IPS DF 19.7 (cell line): ENCODE measurements at places on chromosomes 1 and 21.

DNA sequence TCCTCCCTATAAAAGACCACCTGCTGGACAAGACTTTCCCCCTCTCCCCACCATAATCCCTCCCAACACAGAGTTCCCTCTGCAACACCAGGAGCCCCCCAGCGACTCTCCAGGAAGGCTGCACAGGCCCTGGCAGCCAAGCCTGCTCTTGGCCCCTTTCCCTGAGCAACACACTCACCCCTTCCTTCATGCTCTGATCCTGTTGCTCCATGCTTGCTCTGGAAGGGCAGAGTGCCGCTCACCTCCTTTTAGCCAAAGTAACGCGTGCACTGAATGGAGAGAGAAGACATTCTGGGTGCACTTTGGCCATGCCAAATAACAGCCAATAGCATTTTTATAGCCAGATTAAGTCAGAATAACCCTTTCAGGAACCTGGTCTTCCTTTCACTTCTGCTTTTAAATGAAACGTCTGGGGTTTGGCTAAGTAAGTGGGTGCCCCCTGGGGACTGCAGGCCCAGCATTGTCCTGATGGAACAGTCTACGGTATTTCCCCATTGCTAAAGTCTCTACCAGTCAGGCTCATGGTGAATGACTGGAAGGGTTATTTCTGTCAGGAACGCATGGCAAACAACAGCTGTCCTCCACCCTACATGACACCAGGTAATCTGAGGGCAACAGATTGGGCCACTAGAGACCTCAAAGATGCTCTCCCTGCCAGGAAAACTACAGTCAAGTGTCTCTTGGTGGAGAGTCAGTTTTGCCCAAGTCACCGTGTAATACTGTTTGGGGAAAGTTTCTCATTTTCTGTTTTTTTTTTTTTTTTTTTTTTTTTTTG is at the start of gene SLC2A5:
SLC2A5 (minus strand) TSS at position 310 of the 775 bp plus-strand sequence; CDS start at position 211, 99 bp downstream.
- DNase-seq: no peak

DNA sequence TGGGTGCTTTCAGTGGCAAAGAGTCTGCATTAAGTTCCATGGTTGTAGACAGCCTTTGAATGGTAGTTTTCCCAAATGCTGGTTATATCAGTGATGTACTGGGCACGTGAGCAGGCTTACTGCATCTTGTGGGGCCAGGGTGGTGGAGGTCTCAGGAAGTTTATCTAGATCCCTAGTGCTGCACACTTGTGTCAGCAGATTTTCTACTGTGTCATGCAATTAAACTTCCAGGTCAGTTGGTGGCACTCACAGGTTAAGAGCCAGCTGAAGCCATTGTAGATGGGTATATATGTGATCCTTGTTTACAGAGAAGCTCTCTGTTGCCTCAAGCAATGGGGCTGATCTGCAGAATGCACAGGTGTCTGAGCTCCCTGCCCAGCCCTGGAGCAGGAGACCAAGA is 33.0 kb downstream of the FOXJ3 start:
- DNase-seq: no peak

DNA sequence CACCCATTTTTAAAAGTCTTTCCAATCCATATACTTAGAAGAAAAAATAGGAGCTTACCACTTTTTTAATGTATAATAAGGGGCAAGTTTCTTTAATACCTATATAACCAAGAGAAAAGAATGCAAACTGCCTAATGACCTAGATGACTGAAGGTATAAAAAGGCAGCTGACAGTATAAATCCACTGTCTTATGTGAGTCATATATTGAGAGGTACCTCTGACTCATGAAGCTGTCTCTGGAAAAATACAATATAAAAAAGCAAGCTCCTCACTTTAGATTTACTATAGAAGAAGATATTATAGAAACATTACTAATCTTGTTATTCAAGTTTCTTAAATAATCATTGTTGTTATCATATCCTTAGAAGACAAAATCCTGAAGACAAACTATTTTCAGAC is 144.2 kb downstream of the VAV3 start:
- DNase-seq: no peak

GRCh38 chr1:247386687-247387086 is 29.3 kb upstream of the NLRP3 start:
- no peak for DNase-seq

- DNase-seq: no peak
Measured at GRCh38 chr1:155940482-155940992, 901 bp upstream of the RXFP4 start.

DNA sequence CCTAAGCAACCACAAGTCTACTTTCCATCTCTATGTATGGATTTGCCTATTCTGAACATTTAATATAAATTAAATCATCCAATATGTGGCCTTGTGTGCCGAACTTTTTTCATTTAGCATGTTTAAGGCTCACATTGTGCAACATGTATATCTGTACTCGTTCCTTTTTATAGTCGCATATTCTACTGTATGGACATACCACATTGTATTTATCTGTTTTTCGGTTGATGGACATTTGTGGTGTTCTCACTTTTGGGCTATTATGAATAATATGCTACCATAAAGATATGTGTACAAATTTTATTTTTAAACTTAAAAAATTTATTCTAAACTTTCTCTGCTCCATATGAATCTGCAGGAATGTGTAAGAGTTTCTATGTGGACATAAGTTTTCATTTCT is 13.0 kb downstream of the ZYG11A start:
- DNase-seq: no peak

- DNase-seq: peak; percentile 78
Measured at GRCh38 chr1:93680420-93681100, 1.1 kb downstream of the BCAR3 start.

DNA sequence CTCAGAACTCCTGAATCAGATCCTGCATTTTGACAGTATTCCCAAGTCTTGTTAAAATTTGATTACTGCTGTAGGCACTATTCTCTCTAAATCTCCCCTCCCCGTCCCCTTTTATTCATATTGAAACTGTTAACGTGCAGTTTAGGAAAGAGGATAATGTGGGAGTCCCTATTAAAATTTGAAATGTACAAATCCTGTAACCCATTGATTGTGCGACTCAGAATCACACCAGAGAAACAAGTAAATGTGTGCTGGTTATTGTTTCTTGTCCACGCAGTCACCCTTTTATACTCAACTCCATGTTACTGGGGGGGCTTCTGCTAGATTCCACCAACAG is 584 bp upstream of the LTN1 start:
- DNase-seq: no peak

DNA sequence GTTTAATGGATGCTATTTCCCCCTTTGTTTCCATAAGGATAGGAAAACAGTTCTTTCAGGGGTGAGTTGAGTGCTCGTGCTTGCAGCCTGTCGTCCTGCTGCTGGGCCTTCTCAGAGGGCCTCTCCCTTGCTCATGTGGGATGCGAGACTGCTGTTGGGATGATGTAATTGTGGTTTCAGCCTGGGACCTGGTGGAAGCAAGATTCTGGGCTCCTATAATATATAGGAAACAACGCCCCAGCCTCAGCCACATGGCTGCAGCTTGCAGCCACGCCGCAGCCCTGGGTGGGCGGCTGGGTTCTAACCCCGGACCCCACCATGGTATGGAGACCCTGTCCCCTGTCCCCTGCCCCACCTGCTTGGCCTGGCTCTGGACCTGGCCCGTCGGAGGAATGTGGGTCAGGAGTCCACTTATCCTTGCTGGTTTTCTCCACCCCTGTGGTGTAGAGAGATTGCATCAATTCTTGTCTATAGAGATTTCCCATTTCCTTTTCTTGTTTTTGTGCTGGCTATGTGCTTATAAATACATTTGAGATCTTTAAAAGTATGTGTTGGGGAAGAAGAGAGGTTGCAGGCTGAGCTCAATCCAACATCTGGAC is 357.8 kb downstream of the SIPA1L2 start:
- no peak for DNase-seq

GRCh38 chr1:29379443-29380073 is 143.2 kb downstream of the PTPRU start:
- DNase-seq: peak; percentile 57

DNA sequence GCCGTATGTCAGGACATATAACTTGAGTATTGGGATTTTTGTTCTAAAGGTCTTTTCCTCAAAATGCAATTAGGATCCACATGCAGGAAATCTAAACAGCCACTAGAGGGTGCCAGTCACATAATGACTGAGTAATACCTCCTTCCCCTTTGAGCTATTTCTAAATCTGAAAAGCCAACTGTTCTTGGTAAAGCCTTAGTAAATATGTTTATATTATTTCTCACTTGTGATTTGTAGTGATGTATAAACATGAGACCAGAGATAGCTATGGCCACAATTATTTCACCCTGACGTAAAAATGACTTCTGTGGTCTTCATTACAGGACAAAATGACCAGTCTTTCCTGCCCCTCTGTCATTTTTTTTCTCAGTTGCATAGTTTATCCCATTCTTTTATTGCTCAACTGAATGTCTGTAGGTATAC is 41.0 kb upstream of the DR1 start:
- DNase-seq: no peak

DNA sequence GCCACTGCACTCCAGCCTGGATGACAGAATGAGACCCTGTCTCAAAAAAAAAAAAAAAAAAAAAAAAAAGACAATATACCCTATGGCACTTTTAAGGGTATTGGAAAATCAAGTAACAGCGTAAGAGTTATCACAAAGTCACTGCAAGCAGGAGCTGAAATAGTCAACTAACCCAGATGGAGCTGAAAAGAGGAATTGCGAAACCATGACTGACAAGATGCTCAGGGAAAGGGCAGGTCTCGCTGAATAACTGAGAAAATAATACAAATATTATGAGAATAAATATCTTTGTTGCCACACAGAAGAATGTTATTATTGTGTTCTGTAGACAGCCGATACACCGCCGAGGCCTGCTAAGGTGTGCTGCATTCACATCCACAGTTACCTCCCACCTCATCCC is 17.8 kb downstream of the HLCS start:
- no peak for DNase-seq

- DNase-seq: no peak
Measured at GRCh38 chr1:213296558-213296957, 245.5 kb downstream of the RPS6KC1 start.

GRCh38 chr1:115666702-115667101 is 24.9 kb downstream of the VANGL1 start:
- no peak for DNase-seq

DNA sequence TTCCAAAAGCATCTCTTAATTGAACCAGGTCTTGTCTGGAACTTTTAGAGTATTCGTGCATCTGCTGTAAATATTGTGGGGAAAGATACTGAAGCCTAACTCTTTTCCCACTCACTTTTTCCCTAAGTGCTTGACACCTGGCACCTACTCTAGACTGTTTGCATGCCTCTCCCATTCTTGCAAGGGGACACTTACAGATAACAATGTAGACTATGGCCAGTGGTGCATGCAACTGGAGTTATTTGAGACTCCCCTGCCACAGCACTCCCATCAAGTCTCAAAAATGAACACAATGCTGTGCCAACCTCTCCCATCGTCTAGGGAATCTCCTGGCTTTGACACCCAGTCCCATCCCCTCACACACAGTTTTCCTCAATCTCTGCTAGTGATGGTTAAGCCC is 118.6 kb upstream of the ATP1B1 start:
- DNase-seq: no peak

GRCh38 chr1:5682626-5683225 is 309.5 kb downstream of the NPHP4 start:
- DNase-seq: no peak
